ENCODE measurements at places on chromosomes 6 and 20.

DNA sequence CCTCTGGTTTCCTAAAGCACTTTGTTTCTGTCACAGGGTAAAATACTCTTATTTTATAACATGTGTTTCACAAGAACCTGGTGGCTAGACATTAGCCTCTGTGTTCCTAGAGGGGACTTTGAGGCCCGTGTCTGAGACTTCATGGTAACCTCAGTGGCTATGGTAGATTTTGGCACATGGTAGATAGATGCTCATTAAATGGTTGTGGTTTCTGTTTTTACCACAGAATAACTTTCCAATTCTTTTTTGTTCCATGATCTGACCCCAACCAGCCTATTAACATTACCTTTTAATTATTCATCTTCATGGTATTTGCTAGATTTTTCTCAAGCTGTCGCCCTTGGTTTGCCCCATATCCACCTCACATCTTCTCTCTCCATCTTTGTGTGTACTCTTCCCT lies 34.3 kb downstream of the CCN2 start:
- DNase-seq: no peak

DNA sequence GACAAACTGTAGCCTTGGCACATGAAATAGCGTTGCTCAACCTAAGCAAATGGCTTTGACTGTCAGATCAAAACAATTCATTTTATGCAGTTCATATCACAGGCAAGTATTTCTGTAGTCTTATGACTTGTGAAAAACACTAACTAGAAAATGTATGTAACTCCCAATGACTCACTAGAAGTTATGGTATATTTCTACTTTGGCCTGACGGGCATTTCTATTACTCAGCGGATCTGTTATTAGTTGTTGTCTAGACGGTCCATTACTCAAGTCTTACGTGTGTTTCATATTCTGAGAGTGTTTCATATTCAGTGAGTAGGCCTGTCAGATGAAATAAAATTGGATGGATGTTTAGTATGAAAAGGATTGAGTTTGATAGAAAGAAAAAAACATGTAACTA lies 880.9 kb downstream of the PRIM2 start:
- no peak for DNase-seq

- no peak for DNase-seq
Measured at GRCh38 chr6:118860880-118861279, 33.1 kb upstream of the ASF1A start.

- no peak for DNase-seq
Measured at GRCh38 chr6:152135755-152136448, 328.4 kb downstream of the ESR1 start.

GRCh38 chr6:116595247-116595646 lies 21.0 kb upstream of the RSPH4A start:
- DNase-seq: no peak

DNA sequence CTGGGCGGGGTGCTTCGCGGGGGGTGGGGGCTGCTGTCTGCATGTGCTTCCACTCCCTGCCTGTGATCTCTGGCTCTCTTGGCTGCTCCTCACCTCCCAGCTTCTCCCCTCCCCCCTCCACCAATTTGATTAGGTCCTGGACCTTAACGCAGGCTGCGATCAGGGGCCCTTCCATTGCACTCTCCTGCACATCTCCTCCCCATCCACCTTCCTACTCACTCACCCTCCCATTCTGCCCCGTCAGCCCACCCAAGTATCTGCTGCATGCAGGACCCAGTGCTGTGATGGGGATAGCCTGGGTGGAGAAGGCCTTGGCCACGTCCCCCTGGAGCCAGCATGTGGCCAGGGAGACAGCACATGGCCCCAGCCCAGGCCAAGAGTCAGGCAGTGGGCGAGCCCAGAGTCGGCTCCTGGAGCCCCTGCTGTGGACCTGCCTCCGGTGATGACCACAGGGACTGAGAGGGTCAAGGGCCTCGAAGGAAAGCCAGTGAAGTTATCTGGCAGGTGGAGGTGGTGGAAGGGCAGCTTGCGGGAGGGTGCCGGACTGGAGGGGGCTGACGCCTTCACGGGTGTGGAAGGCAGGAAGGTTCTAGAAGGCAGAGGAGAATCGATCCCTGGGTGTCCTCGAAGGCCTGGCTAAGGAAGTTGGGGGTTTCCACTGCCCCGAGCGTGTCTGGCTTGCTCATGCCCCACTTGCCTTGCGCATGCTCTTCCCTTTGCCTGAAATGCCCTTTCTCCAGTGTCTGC lies 40.7 kb downstream of the SRC start:
- no peak for DNase-seq

DNA sequence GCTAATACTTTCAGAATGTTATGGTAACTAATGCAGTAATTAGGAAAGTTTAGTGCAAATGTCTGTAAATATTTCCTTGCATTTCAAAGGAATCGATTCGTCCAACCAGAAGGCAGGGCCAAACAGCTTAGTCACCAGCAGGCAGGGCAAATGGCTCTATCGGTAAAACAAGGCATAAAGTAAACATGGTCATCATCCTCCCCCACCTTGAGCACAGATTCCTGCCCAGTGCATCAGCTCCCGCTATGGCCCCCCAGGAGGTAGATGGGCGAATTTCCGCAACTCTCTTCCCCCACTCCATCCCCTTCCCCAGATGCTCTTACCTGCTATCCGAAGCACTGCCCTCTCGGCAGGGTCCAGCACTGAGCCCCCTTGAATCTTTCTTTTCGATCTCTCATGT lies 103.8 kb upstream of the BEND6 start:
- no peak for DNase-seq

GRCh38 chr6:111731456-111732195 lies 125.9 kb upstream of the TRAF3IP2 start:
- no peak for DNase-seq

DNA sequence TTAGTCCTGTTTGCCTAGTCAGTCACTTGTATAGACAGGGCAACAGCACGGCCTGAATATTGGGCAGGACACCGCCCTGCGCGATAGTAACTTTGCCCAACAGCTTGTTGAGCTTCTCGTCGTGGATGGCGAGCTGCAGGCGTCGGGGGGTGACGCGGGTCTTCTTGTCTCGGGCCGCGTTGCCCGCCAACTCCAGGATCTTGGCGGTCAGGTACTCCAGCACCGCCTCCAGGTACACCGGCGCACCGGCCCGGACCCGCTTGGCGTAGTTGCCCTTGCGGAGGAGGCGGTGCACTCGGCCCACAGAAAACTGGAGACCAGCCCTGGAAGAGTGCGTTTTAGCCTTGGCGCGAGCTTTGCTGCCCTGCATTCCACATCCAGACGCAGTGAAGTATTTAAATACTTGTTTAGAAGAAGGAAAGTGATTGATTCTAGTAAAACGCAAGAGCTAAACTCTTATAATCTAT lies 92.8 kb upstream of the BTN3A2 start:
- no peak for DNase-seq

- DNase-seq: no peak
Measured at GRCh38 chr6:154206996-154207395, 149.6 kb downstream of the IPCEF1 start.

GRCh38 chr6:155026706-155027045 lies 31.6 kb downstream of the TIAM2 start:
- no peak for DNase-seq

DNA sequence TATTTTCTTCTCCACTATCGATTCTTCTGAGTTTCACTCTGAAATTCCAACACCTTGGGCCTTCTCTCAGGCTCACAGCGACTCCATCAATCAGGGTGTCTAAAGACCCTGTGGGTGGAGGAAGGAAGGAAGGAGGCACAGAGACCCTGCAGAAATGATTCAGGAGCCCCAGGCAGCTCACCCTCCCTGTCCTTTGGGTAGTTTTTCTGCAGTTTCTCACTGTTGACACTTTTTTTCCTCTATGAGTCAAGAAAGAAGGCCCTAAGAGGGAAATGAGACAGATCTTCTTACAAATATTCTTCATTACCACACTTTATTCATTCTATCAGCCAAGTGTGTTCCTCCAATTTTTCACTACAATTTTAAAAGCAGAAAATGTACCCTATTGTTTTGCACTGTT lies 34.2 kb upstream of the TBXT start:
- DNase-seq: no peak

DNA sequence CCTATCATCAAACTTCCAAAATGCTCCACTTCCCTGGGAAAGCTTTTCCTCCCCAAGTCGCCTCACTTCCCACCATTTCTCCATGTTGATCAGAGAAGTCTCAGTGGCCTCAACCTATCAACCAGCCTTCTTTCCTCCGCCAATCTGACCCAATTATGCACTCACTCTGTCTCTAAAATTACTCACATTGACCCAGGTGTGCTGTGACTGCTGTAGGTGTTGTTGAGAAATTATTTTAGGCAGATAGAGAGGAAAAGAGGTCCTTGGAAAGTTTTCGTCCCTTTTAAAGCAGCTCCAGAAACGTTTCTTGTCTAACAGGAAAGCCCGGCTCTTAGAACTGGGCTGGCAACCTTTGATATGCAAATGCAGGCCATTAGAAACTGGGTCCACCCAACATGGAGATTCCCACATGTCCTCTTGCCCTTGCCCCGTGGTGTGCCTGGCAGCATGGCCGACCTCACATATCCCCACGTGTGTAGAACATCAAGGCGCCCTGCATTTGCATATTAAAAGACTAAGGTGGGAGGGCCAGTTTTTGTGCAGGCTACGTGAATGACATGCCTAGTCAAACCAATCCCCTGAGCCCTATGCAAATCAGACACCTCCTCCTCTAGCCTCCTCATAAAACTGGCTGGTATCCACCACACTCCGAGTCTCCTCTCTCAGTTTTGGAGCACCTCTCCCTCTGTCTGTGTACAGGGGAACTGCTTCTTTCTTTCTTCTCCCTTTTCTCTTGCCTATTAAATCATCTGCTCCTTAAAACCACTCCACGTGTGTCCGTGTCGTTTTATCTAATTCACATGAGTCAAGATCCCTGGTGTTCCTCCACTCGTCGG lies 12.9 kb downstream of the IPCEF1 start:
- DNase-seq: no peak

DNA sequence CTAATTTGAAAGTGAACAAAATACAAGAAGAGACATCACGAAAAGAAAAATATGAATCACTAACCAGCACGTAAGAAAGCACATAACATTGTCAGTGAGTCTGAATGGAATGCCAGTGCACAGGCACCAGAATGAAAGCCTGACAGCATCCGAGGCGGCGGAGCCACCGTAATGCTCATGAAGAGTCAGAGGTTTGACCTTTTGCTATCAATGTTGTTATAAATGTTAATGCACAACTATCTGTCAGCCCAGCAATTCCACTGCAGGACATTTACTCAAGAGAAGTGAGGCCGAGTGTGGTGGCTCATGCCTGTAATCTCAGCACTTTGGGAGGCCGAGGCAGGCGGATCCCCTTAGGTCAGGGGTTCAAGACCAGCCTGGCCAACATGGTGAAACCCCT lies 562.1 kb downstream of the PRKN start:
- DNase-seq: no peak

DNA sequence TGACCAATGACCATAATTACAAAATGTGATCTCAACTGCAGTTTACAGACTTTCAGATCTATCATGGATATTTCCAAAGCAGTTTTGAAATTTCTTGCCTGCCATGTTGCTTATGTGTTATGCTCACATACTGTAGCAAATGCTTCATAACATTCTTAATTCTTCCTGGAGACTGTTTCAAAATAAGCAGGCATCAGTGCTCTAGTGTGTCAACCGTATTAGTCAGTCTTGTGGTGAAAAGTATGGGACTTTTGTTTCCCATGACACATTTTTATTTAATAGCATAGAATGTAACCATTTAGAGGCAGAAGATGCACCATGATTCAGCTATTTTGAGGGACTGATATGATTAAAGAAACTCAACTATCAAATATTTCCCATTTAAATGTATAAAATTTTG lies 1.7 kb downstream of the POPDC3 start:
- DNase-seq: peak; percentile 86

DNA sequence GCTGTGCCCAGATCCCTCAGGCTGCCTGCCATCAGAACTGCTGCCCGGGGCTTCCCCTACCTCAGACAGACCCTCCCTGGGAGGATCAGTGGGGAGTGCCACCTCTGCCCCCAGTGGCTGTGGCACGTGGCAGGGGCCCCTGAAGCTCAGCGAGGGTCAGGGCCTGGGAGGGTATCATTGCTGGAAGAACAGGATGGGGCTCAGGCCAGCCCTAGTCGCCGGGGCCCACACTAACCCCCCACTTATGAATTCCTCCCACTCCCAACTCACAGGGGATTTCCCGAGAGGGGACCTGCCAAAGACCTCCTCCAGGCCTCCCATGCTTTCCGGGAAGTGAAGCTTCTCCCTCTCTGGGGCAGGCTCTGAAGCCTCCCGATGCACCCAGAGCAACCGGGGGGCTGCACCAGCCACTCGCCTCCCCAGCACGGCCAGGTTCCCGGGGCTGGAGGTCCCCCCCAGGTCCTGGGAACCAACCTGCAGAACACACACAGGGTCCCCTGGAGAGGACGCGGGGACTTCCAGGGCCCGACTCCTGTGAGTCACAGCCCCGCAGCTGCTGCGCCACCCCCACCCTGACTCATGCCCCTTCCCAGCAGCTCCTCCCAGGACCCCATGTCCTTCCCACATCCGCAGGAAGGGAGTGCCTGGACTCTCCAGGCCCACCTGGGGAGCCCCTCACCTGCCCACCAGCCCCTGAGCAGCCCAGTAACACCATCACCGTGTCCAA lies 2.5 kb downstream of the TNFRSF6B start:
- DNase-seq: peak; percentile 77

- DNase-seq: no peak
Measured at GRCh38 chr20:25063981-25064380, 6.0 kb upstream of the ACSS1 start.

DNA sequence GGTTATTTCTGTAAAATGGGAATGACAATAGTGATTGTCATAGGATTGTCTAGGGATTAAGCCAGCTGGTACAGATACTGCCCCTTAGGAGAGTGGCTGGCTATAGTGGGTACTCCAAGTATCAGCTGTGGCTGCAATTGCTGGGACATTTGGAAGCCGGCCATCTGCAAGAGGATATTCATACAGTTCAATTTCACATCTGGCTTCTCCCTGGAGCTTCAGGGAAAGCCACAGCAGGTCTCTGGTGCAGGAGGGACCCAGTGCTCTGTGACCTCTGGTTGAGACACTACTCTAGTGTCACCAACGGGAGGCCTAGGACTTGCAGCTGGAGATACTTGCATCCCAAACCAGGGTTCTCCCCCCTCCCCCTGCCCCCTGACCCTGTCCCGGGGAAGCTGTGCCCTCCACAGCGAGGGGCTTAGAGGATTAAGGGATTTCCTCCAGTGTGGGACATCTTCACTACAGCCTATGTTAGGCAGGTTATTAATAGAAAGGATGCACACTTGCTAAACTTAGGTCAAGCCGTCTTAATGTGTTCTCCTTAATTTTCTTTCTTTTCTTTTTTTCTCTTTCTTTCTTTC lies 2.7 kb downstream of the SLC2A10 start:
- DNase-seq: no peak

DNA sequence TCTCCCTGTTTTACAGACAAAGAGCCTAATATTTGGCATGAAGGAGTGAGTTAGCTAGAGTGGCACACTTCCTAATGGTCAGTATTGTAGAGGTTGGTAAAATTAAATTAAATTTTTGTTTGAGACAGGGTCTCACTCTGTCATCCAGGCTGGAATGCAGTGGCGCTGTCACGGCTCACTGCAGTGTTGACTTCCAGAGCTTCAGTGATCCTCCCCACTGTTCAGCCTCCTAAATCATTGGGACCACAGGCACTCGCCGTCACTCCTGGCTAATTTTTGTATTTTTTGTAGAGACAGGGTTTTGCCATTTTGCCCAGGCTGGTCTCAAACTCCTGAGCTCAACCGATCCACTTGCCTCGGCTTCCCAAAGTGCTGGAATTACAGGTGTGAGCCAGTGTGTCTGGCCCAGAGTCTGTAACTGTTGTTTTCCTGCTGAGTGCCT lies 70.9 kb downstream of the SCAND1 start:
- DNase-seq: no peak

Data from GM04504 (cell line).